Placental pericyte (primary cell): ENCODE measurements at places on chromosomes 5 and 9. TPM values are rescaled to one million over a fixed set of nuclear protein-coding genes. Genes with fewer than 3 reads are reported as not detected.

IFNB1 gene
- total RNA-seq, result not detected in 2 replicates

KIF4B gene
- total RNA-seq, result 0.14 TPM in 1 of 2 replicates, not detected in the other

BTNL8 gene
- total RNA-seq, result not detected in 2 replicates

SPATA31D4 gene
- total RNA-seq, result not detected in 2 replicates

ELL2 gene
- total RNA-seq, result 81.0 and 116 TPM in 2 replicates

NDUFB6 gene
- total RNA-seq, result 12.9 and 38.5 TPM in 2 replicates

GIN1 gene
- total RNA-seq, result 4.2 and 6.4 TPM in 2 replicates

LTC4S gene
- 0.88 TPM in 1 of 2 replicates, not detected in the other for total RNA-seq

ABCA1 gene
- total RNA-seq, result 124 and 239 TPM in 2 replicates

OGN gene
- total RNA-seq, result not detected in 2 replicates

IQGAP2 gene
- total RNA-seq, result 1.4 and 48.1 TPM in 2 replicates

PFN3 gene
- total RNA-seq, result not detected in 2 replicates

GPBP1 gene
- 47.1 and 55.3 TPM in 2 replicates for total RNA-seq

CD74 gene
- 1.7 and 2.8 TPM in 2 replicates for total RNA-seq

IL5 gene
- total RNA-seq, result not detected in 2 replicates

VAV2 gene
- 16.6 and 24.1 TPM in 2 replicates for total RNA-seq

SPATA9 gene
- 0.57 and 0.88 TPM in 2 replicates for total RNA-seq

GRM6 gene
- total RNA-seq, result not detected in 2 replicates

ENTPD2 gene
- total RNA-seq, result not detected in 2 replicates

LAMC3 gene
- total RNA-seq, result 0.44 and 2.1 TPM in 2 replicates

TICAM2 gene
- total RNA-seq, result 1.1 and 9.7 TPM in 2 replicates

FAM151B gene
- total RNA-seq, result 5.9 and 9.2 TPM in 2 replicates

GFI1B gene
- total RNA-seq, result not detected in 2 replicates

PDE6A gene
- not detected in 2 replicates for total RNA-seq

PCDHB7 gene
- total RNA-seq, result under 0.01 and 0.14 TPM in 2 replicates

GLRA1 gene
- total RNA-seq, result not detected in 2 replicates

ATOSB gene
- 46.8 and 47.3 TPM in 2 replicates for total RNA-seq

PCDHA9 gene
- total RNA-seq, result under 0.01 TPM in 2 replicates

RASEF gene
- 0.44 and 0.57 TPM in 2 replicates for total RNA-seq

NRARP gene
- 0.43 TPM in 1 of 2 replicates, not detected in the other for total RNA-seq

RUSC2 gene
- 46.4 and 47.1 TPM in 2 replicates for total RNA-seq

SLC46A2 gene
- total RNA-seq, result not detected in 2 replicates

WDR41 gene
- 103 and 109 TPM in 2 replicates for total RNA-seq
